ENCODE measurements at places on chromosomes 2 and 18. TPM values are rescaled to one million over a fixed set of nuclear protein-coding genes. Genes with fewer than 3 reads are reported as not detected.

DNA sequence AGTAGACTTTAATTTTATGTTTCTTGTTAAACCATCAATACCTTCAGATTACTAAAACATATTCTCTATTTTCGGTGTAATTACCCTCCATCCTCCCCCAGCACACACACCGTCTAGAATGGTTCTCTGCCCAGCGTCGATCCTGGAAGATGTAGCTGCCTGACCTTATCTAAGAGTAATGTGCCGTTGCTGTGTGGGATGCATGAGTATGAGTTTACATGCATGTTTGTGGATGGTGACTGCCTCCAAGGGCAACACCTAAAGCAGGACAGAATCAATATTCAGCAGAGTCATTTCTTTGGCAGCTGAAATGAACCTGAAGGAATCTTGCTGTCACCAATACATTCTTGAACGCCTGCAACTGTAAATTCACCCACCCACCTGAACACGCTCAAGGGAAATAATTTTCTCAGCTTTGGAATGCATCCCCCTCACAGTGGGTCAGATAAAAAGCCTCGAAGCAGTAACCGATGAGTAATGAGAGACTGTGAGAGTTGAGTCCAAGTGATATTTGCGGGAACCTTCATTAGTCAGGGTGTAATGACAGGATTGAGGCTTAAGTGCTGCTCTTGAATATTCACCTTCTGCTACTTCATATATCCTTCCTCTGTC is 155.8 kb upstream of the RND3 start:
- DNase-seq: no peak

- DNase-seq: no peak
Measured at GRCh38 chr2:117833911-117834310, 19.4 kb downstream of the DDX18 start.

DNA sequence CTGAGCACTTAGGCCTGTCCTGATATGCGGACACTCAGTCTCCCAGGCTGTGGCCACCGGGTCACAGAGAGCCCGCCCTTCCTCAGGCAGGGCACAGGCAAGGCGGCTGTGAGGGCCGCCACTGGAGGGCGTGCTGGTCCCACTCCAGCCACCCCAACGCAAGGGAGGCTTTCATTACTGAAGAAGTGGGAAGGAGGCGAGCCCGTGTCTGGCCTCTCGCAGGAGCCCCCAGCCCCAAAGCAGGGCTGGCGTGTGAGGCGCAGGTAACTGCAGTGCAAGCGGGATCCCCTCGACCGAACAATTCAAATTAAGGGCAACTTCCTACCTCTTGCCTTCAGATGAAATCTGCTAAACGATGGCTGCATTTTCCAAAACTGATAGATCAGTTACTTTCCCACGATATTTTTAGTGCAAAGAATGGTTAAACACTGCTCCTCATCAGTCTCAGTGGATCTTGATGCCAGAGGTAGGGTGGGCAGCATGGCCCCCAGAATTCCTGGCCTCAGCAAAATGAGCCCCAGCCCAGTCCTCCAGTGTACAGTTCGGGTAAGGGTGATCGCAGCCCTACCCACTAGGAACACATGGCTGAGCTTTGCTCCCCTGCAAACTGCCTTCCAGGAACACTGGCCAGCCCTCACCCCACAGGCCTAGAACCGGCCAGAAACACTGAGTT is 97.2 kb downstream of the SEPTIN10 start:
- no peak for DNase-seq

DNA sequence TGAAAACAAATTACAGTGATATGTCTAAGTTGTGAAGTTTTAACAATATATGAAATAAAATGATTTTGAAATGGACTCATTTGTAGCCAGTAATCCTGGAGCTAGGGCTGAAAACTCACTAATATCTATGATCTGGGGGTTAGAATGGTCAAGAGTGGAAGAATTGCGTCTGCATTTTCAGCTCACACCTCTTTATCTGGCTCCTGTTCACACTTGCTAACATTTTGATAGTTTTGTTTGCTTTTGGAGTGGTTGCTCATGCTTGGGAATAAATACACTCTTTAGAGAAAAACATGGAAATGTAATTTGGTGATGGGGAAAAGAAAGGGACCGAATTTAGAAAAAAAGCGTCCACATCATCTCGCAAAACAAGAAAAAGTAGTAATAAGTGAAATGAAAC is 30.7 kb downstream of the UBE2F start:
- DNase-seq: no peak

GRCh38 chr2:38572167-38572566 is 30.6 kb downstream of the HNRNPLL start:
- peak; percentile 73 for DNase-seq

- no peak for DNase-seq
Measured at GRCh38 chr2:228447266-228447915, 265.9 kb upstream of the SPHKAP start.

DNA sequence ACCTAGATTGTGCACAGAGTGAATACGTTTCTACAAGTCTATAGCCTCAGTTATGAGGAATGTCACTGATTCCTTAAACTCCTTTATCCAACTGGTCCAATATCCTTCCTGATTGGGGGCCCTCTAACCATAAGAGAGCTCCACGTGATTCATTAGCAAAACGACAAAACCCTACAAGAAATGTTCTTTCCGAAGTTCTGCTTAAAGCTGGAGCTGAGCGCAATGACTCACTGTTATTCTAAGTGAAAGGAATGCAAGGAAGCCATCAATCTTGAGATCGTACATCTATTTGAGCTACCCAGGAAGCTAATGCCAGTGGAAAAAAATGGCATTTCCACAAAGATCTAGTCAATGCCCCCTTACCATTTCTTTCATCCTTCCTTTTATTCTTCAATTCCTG is 354.9 kb upstream of the CDH20 start:
- DNase-seq: no peak

DNA sequence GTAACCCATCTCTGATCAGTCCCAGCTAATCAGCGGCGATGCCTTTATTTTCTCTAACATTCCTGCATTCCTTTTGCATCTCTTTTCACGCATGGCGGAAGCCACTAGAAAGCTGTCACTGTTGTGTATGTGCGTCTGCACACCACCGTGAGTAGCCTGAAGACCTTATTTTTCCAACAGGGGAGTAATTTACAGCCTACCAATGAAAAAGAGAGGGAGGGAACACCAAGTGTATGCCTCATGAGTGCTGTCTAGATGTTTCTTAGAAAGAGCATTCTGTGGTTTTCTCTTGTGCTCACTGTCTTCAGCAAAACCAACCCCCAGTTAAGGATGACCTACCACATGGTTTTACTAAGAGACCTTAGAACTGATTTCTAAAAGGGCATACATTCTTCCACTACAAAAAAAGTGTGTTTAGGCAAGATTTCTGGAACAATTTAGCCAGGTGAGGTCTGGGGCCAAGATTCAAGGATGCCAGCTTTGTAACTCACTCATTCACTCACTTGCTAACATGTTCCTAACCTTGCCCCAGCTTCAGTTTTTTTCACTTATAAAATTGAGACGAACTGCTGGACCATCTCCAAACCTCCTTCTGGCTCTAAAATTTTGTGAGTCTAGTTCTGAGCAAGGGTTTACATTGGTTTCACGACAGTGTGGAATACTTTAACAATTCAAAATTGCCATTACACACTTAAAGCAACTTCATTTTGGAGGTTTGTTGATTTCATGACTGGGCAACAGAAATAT is 51.4 kb downstream of the BCL2 start:
- no peak for DNase-seq

DNA sequence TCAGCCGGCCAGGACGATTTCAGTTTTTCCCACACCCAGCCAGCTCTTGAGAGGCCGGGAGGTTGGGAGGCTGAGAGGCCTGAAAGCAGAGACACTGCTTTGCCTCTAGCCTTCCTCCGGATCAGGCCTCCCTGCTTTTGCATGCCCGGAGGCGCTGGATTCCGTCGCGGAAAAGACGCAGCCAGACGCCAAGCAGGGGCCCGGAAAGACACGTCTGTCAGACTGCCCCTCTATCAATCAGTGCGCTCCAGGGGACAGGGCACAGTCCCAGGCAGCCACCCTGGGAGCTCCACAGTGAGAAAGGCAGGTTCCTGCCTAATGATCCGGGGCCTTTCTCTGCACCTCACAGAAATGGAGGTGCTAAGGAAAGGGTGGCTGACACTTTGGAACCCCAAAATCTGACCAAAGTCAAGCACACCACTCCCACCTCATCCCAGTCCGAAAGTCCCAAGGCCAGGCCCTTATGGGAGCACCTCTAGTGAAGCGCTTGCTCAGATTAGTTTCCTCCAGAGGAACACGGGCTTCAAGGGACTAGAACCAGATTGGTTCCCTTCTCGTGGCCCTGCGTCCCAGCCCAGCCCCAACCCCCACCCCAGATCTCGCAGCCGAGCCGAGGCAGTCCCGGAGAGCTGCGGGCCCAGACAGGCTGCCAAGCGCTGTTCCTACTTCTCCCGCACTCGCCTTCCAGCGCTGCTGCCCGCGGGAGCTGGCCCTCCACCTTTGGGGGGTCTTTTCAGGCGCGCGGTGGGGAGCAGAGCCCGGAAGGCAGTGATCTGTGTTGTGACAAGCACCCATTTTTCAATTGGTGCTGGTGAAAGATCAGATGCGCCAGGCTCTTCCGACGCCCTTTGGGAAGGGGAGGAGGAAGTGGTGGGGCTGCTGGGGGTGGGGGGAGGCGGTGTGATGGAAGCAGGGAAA is 5.0 kb downstream of the DLX1 start:
- DNase-seq: no peak

DNA sequence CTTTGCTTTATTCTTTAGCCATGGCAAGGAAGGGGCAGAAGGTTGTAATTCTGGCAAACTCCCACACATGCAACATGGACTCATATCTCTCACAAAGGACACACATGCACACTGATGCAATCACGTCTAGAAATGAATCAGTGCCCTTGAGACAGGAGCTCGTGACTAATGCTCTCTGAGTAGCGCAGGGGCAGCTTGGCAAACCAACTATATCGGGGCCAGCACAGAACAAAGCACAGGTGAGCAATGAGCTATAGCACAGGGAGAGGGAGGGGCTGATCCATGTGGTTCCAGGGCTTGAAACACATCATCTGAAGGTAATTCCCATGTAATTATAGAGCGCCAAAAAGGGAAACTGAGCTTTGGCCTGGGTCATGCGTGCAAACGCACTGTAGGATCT is 165.2 kb upstream of the KLF7 start:
- peak; percentile 36 for DNase-seq

DNA sequence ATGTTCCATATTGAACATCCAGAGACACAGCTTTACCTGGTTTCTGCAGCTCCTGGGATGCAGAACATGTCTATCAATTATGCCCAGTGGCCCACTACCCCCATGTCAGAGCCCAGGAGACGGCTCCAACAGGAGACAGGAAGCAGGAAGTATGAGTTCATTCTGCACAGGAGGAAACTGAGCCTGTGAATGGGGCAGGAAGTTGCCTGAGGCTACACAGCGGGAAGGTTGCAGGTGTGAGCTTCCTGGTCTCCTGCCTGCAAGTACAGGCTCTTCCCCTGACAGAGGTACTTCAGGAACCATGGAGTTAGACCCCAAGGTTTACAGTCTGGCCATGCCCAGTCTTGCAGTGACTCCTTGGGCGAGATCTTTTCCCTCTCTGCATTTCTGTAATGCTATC is 2.8 kb upstream of the BOK start:
- no peak for DNase-seq

DNA sequence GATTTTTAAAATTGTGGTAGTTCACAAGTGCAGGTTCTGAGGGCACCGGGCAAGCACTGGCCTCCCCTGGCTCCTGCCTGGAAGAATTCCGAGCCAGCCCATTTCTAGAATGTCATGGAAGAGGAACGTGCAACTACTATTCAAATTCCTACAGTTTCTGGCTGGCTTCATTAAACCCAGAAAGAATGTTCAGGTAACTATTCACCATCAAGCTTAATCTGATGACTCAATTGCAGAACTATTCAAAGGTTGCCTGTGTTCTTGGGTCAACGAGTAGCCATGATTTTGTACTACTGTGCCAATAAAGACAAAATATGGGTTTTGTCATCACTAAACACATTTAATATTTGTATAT is 14.3 kb upstream of the MFF start:
- no peak for DNase-seq

DNA sequence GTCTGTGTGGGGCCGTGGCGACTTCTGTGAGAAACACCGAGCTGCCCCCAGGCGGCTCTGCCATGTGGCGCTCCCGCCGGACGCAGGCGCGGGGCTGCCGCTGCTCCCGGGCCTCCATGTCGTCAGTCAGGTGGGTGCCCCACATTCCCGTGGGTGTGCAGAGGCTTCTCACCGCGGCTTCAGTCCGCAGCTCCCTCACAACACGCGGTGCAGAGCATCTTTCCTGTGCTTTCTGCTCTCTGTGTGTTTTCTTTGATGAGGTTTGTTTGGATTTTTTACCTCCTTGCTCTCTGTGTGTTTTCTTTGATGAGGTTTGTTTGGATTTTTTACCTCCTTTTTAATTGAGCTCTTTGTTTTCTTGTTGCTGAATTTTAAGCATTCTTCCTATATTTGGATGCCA is 13.0 kb downstream of the AQP12A start:
- DNase-seq: no peak

DNA sequence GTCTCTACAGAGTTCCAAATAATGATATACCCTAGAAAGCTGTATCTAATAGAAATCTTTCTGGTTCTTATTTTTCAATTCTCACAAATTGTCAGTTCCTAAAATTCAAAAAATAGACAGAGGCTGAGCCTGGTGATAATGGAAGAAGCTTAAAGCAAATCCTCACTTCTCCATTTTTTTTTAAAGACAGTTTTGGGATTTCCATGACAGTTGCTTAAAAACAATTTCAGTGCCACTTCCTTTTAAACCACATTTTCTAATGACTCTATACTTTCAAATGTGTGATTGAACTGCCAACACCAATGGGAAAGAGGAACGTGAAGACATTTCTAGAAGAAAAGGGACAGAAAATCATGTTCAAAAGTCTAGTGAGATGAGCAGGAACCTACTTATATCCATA is 4.0 kb downstream of the GKN2 start:
- no peak for DNase-seq

DNA sequence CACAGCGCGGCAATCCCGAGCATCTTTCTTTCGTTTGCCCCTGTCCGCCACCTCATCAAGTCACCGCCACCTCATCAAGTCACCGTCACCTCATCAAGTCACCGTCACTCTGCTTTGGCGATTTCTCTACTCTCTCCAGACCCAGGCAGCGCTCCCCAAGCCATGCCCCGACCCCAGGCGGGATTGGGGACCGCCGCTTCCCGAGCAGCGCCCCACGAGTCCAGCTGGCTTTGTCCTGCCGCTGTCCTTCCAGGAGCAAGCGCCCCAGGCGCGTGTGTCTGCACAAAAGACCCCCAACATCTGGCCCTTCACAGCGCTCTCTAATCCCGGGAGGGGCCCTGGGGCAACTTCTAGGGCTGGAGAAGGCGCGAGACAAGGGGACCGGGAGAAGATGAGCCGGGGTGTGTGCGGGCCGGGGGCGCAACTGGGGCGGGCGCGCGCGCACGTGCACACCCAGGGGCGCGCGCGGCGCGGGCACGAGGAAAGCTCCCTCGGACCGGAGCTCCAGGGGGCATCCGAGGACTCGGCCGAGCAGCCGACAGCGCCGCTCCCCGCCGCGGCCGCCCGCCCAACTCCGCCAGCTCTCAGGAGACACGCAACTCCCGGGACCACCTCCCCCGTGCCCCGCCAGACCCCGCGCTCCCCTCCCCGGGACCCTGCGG is 633 bp upstream of the RNF152 start:
- DNase-seq: peak; percentile 76

- no peak for DNase-seq
Measured at GRCh38 chr18:76958692-76959341, 136.5 kb downstream of the ZNF236 start.

Gene RAPGEF4
- 8.0 TPM for total RNA-seq

Gene CROCC2
- 1.6 TPM for total RNA-seq

Gene OTOF
- total RNA-seq: not detected

Data from ovary (tissue), 10 donors.